ENCODE measurements at places on chromosomes 13 and 19. TPM values are rescaled to one million over a fixed set of nuclear protein-coding genes. Genes with fewer than 3 reads are reported as not detected.

DNA sequence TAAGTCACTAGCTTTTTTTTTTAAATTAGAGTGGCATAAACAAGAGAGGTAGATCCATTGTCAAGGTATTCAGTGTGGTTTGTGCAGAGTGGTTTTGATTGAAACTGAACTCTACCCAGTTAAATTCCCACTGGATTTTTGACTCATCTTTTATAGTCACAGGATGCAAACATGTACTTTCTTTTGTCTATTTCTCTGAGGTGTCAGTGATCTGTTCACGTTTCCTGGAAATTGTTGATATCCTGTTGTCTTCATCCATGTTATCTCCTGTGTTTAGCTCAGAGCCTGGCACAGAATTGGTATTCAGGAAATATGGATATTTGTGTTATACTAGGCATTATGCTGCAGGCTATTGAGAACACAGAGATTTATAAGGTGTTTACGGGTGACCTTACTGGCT is 119.7 kb downstream of the PCCA start:
- no peak for DNase-seq
- no peaks in the 10 kb centered on the region for H3K36me3 ChIP-seq
- peaks cover 10% of the 10 kb centered on the region for H3K4me1 ChIP-seq
- no peak overlapping the region for H3K4me3 ChIP-seq
- no peaks in the 10 kb centered on the region for H3K27me3 ChIP-seq

DNA sequence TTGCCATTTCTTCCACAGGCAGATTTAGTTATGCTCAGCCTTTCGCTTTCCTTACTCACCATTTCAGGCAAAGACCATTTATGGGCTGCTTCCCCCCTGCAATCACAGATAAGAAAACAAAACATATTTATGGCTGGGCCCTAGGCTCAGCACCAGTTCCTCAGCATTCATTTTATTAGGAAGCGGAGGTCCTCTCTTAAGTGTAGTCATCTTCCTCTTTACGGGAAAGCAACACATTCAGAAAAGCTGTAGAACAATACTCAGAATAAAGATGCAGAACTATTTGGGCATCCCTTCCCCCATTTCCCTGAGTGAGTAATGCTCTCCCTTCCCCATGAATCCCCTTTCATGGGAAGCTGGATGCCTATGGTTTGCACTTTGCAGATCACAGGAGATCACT is 27.9 kb downstream of the FLT1 start:
- H3K4me3 ChIP-seq, result no peak overlapping the region
- H3K36me3 ChIP-seq, result no peaks in the 10 kb centered on the region
- no peaks in the 10 kb centered on the region for H3K27me3 ChIP-seq
- no peak for DNase-seq
- no peaks in the 10 kb centered on the region for H3K4me1 ChIP-seq

DNA sequence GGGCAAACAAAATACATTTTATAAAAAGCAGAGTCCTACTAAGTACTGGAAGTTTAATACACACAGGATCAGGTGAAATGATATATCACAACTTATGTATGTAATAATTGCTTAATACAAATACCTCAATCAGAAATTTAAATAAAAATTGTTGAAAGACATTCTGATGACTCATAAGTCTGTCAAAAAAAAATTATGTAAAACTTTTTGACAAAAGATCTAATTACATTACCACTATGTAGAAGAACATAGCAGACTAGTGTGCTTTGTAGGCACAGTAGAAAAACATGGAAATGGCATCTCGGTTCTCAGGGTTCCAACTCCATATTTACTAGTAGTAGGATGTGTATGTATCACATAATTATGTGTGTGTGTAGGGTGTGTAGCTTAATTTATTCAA is 156.2 kb downstream of the DNAJC3 start:
- H3K4me3 ChIP-seq, result no peak overlapping the region
- no peak for DNase-seq
- H3K4me1 ChIP-seq, result no peaks in the 10 kb centered on the region
- H3K36me3 ChIP-seq, result no peaks in the 10 kb centered on the region

Gene KLK4
- not detected for polyA plus RNA-seq

- no peaks in the 10 kb centered on the region for H3K4me1 ChIP-seq
- DNase-seq, result no peak
- H3K27me3 ChIP-seq, result no peaks in the 10 kb centered on the region
- H3K4me3 ChIP-seq, result no peak overlapping the region
- H3K27ac ChIP-seq, result no peak overlapping the region
These were observed 186.2 kb upstream of the GPR12 start for GRCh38 chr13:26946684-26947343.
